ENCODE measurements at places on chromosomes 11 and 22.

GRCh38 chr22:42222140-42222539 is 48.3 kb downstream of the TCF20 start:
- DNase-seq, result no peak

- DNase-seq, result no peak
These were observed 8.5 kb upstream of the TBC1D10A start for GRCh38 chr22:30335236-30335635.

GRCh38 chr11:129208863-129209262 is 16.7 kb upstream of the ARHGAP32 start:
- no peak for DNase-seq

DNA sequence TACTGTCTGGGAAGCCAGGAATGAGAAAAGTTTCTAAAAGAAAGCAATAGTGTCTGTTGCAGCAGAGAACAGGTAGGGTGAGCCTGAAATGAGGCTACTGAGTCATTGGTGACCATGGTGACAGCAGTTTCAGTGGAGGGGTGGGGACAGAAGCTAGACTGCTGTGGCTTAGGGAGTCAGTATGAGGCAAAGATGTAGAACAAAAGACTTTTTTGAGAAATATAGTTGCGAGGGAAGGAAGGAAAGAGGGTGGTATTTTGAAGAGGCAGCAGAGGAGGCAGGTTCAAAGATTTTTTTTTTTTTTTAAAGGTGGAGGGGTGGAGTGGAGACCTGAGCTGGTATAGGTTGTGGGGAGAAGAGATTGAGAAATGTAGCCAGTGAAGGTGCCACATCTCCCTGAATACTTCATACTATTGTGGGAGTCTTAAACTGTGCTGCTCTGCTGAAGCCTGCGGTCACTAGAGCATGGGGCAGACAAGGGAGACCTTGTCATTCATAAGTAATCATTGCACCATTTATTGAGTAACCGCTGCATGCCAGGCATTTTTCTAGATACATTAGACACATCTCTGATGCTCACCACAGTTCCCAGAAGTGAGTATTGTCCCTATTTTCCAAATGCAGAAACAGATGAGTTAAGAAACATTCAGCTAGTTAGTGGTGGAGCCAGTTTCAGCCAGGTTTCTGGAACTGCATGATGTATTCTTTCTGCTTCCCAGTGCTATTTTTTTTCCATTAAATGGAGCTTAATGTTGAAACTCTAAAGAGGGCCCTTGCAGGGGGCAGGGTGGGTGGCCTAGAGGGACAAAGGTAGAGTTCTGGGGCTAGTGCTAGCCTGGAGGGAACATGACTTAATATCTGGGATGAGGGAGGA is 49.9 kb downstream of the STIM1 start:
- DNase-seq, result peak; percentile 94

GRCh38 chr11:63244862-63245261 is 1.5 kb upstream of the SLC22A25 start:
- no peak for DNase-seq

DNA sequence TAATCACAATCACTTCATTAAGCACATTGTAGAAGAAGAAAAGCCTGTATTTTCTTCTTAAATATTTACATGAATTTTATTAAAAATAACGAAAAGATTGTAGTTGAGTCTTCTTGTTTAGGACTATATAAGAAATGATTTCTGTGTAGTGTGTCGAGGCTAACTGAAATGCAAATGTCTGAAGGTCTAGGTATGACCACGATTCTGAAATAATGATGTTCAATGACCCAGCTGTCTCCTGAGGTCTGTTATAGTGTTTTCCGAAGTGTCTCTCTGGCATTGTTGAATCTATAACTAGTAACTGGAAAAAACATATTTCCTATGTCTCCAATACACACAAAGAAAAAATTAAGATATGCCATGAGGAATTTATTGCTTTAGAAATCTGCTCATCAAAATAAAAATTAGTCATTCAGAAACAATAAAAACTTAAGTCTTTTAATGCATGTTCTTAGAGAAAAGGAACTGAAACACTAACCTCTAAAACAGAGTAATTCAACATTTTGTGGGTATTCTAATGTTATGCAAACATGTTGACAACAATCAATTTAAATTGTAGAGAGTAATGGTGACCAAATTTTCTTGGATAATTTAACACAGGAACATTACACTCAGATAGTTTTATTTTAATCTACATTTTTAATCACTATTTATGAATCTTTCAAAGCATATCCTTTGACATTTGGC is 55.0 kb downstream of the CASP12 start:
- no peak for DNase-seq
